Activated CD4-positive, alpha-beta memory T cell treated with anti-CD3 and anti-CD28 coated beads for 36 hours (primary cell): ENCODE measurements at places on chromosomes 1 and 21. TPM values are rescaled to one million over a fixed set of nuclear protein-coding genes. Genes with fewer than 3 reads are reported as not detected.

GRCh38 chr1:11550664-11551283 lies 71.8 kb downstream of the DISP3 start:
- peak; percentile 61 for DNase-seq

FAM72D gene
- 20.1 TPM for total RNA-seq

LAMC1 gene
- total RNA-seq = 0.19 TPM

- no peak for DNase-seq
These were observed 90.6 kb downstream of the ST3GAL3 start for GRCh38 chr1:43797891-43798290.

GRCh38 chr1:59238333-59238934 lies 58.5 kb upstream of the FGGY start:
- no peak for DNase-seq

DNA sequence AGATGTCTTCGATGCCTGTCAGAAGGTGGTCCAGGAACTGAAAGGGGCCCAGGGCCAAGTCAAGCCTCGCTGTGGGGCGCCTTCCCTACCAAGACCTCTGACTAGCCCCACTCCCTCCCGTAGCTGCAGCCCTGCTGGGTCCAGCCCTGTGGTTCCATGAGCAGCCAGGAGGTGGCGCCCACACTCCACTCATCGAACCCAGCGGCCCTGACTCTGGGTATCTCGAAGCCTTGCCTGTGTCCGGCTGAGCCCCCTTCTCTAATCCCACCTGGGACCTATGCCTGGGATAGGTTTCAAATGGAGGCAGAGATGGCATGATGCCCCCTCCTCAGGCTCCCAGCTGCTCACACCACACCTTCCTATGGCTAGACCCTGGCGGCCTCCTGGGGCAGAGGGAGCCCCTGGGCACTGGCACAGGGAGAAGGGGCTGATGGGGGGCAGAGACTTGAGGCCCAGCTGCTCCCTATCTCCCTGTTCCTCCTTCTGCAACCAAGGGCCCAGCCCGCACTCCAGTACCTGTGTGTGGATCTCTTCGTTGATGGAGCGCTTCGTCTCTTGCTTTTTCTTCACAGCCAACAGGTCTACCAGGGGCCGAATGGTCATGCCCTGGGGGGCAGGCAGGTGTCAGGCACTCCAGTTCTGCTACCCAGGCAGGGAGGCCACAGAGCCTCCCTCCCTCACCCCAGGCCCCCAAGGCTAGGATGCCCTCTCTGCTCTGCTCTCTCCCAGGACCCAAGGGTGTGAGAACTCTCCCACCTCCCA lies 52.0 kb downstream of the SLC9A1 start:
- peak; percentile 87 for DNase-seq

DAB1 gene
- total RNA-seq = 0.24 TPM

RPTN gene
- not detected for total RNA-seq

DNA sequence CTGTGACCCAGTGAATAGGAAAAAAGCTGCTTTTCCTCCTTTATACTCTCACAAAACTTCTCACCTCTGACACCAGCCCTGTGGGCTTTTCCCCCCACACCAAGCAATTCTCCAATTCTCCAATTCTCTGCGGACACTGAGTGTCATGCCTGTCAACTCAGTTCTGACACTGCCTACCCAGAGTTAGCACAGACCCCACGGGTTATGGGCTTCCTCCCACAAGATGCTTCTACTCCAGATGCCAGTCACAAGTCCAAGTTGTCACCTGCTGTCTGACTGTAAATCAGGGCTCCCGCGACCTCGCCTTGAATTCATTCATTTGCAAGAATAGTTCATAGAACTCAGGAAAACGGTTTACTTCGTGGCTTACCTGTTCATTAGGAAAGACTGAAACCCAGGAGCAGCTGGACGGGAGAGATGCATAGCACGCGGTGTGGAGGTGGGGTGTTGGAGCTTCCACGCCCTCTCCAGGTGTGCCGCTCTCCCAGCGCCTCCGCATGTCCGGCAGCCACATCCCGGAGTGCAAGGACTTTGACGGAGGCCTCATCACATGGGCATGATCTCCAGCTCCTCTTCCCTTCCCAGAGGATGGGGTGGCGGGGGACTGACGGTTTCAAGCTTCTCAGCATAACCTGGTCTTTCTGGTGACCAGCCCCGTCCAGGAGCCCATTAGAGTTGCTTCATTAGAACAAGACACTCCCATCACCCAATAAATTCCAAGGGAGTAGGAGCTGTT lies 154.7 kb downstream of the PGBD5 start:
- DNase-seq = no peak

DNA sequence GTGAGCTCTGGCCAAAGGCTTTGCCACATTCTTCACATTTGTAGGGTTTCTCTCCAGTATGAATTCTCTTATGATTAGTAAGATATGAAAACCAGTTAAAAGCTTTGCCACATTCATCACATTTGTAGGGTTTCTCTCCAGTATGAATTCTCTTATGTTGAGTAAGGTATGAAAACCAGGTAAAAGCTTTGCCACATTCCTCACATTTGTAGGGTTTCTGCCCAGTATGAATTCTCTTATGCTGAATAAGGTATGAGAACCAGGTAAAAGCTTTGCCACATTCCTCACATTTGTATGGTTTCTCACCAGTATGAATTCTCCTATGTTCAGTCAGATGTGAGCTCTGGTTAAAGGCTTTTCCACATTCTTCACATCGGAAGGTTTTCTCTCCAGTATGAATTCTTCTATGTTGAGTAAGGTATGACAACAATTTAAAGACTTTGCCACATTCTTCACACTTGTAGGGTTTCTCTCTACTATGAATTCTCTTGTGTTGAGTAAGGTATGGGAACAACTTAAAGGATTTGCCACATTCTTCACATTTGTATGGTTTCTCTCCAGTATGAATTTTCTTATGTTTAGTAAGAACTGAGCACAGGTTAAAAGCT lies 20.7 kb downstream of the ZNF695 start:
- DNase-seq = no peak

DNA sequence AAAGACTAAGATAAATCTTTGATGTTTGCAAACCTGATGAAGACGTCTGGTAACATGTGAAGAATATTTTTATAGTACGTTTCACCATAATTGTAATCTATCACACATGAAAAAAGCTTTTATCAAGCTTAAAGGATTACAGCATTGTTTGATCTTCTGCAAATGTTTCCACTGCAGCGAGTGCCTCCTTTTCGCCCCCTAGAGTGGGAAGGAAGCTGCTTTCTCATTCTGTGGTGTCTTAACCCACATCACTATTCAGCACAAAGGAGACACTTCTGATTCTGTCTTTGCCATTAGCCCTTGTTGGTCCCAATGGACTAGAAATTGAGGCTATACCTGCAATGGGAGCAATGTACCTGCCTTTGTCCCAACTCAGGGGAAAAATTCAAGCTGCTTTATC lies 46.0 kb upstream of the IL12RB2 start:
- DNase-seq = peak; percentile 49

GRCh38 chr1:180611016-180611930 lies 20.5 kb upstream of the XPR1 start:
- no peak for DNase-seq

BGLAP gene
- 0.90 TPM for total RNA-seq

DNA sequence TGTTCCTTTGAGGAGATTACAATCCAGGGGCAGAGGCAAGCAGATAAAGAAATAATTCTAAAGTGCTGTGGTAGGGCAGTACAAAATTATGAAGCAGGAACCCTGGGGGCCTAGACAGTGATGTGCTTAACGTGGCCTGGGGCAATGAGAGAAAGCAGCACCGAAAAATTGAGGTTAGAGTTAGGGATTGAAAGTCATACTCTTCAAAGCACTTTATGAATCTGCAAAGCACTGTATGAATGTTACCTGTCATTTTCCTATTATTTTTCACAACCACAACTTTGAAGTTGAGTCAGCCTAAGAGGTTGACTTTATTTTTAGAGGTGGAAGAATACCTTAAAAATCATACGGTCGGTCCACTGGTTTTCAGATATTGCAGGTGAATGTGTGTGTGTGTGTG lies 183.4 kb upstream of the NFIA start:
- peak; percentile 27 for DNase-seq

HCN3 gene
- total RNA-seq = 1.9 TPM

LCE6A gene
- not detected for total RNA-seq

RNF186 gene
- not detected for total RNA-seq

CYP4B1 gene
- not detected for total RNA-seq

DNA sequence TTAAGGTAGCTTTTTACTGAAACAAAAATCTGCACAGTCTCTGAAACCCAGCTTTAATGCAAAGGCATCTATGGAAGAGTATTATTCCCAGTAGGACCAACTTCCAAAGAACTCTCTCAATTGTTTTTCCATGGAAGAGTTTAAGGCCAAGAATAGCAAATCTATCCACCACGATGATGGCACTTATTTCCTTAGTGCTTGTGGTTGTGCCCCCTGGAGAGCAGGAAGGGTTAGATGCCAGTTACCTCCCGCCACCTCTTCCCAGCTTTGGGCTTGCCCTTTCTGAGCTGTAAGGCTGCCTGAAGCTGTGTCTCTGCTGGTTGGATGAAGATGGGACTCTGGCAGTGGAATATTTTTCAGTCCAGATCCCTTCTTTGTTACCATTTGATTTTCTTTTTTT lies 4.8 kb upstream of the ATP1A1 start:
- DNase-seq = no peak

GRCh38 chr1:232568331-232568852 lies 61.5 kb downstream of the SIPA1L2 start:
- DNase-seq = no peak

SLC2A1 gene
- total RNA-seq = 73.6 TPM

EDEM3 gene
- 14.5 TPM for total RNA-seq

GRCh38 chr1:10794724-10795275 lies 1.6 kb downstream of the CASZ1 start:
- no peak for DNase-seq

- DNase-seq = peak; percentile 11
These were observed at the start of gene AGBL4 for GRCh38 chr1:50023292-50024159. TSS of gene AGBL4 (minus strand) at chr1:50023954.

UBE2G2 gene
- 96.0 TPM for total RNA-seq
